Fibroblast of skin of left biceps (primary cell): ENCODE measurements at places on chromosomes 13 and 19.

DNA sequence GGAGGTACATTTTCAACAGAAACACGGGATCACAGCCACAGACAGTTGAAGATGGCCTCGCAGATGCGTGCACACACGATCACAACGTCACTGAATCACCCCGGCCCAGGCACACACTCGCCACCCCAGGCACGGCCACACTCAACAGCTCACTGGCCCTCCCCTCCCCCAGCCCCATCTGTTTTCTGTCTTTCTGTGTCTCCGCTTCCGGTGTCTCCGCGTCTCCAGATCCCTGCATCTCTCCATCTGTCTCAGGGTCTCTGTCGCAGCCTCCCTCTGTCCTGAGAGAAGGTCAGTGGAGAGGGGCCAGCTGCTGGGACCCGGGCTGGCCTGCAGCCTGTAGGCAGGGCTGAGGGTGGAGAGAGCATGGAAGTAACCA, 3.8 kb upstream of the ATP1A3 start:
- DNase-seq: no peak

DNA sequence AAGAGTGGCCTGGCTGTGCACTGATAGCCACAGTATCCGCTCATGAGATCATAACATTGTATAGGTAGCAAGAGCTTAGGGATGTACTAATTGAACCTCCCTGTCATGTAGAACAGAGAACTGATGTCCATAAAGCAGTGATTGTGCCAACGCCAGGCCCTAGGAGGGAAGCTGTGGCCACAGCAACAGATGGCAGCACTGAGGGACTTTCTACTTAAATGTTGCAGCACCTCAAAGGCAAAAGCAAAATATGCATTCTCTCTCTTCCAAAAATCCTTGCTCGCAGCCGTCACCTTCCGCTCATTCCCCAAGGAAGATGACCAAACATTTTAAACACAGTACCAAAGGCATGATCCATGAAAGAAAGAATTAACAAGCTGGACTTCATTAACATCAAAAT, 32.3 kb downstream of the COL4A1 start:
- no peak for DNase-seq

DNA sequence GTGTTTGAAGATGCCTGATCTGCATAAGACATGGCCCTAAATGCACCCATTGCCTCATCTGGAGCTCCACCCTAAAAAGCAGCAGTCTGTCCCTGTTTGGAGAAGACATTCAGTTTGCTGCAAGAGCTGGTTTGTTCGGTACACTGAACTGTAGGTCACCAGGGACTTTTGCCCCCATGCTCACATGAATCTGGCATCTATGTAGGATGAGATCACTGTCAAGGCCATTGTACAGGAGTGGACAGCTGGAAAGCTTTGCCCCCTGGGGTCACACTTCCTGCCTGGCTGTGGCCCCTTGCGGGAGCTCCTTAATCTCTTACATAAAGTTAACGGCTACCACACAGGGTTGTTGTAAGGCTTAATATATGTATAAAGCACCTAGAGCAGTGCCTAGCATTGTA, 73.0 kb downstream of the IPO5 start:
- DNase-seq: no peak

DNA sequence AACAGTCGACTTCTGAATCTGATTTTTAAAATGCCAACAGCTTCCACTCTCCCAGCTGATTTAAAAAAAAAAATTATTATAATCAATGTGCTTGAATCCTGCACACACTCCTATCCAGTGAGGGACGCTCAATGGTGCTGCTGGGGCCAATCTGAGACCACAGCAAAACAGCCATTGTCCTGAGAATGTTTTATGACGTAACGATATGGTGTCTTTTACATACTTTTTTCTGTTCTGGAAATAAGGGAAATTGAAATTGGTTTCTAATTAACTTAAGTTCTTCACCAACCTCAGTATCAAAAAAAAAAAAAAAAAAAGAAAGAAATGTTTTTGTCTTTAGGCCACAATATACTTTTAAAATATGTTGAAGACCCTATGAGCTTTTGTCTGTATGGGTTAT, 66.1 kb upstream of the SOX1 start:
- no peak for DNase-seq

- no peak for DNase-seq
These were observed 14.0 kb upstream of the CELF5 start for GRCh38 chr19:3210347-3211017.

DNA sequence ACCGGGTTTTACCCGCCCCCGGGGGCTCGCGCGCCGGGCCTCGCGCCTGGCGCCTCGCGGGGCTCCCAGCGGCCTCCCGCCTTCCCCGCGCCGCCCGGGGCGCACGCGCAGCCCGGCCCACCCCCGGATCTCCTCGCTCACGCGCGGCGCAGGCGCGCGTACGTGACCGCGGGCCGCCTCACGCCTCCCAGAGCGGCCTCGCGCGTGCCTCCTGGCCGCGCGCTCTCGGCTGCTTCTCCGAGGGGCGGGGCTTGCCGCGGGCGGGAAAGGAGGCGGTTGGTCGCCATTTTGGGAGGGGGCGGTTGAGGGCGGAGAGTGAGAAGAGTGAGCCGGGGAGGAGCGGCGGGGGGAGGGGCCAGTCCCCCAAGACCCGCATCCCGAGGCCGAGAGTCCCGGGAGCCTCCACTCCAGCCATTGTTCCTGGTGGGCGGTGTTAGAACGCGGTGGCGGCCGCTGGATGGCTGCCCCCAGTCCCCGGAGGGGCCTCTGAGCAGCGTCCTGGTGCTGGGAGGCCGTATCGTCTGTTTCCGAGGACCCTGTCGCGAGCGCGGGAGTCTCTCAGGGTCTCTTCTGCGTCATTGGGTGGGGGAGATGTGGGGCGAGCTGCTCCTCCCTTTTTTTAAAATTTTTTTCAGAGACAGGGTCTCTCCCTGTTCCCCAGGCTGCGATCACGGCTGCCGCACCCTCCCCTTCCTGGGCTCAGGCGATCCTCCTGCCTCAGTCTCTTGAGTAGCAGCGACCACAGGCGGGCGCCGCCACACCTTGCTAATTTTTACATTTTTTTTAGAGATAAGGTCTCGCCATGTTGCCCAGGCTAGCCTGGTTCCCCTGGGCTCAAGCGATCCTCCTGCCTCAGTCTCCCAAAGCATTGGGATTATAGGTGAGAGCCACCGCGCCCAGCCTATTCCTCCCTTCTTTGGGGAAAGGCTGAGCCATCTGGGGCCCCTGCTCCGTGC, at the start of gene ZNF541:
Gene ZNF541 (minus strand): TSS at position 78 of the 956 bp plus-strand sequence. CDS start 17,292 bp downstream, outside the sequence.
- DNase-seq: peak; percentile 26

DNA sequence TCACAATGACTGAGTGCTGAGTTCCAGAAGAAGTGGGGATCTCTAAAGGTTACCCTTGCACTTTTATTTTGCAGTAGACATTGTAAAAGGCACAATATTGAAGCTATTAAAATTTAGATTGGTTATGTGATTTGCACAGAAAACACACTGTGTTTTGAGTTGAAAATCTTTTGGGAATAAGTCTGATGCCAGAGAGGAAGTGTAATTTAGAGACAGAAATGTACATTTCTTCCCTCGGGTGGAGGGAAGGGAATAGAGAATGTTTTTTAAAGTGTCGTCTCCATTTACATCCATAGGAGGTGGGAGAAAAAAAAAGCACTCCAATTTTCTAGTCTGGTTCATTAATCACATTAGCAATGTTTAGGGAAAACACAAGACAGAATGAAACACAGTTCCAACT, 465.8 kb downstream of the OLFM4 start:
- DNase-seq: no peak

DNA sequence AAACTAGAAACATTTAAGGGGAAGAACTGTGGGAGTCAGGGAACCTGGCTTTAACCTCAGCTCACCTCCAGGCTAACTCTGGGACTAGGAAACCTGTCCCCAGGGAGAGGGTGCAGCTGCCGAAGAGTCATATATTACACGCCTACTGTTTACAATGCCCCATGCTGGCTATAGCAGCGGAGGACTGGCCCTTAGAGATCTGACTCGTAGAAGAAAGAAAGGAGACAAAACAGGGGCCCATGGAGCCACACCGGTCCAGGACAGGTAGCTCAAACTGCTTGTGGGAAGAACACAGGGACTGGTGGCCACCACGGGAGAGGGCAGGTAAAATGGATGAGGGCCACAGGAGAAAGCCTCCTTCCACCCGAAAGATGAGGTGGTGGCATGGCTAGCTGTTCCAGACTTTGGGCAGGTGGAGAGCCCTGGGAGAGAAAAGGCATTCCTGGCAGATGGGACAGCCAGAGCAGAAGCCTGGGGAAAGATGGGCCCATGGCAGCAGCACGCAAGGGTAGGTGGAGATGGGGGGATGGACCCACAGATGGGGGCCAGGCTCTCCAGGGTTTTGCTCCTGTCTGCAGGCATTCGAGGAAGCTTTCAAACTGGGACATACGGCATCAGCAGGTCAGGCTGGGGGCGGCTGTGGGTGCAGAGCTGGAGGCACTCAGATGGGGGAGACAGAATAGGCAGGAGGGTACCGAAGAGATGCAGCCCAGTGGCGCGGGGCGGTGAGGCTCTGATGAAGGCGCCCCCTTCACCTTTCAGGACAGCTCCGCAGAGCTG, 69.5 kb downstream of the LATS2 start:
- no peak for DNase-seq

GRCh38 chr13:26390203-26390602, 136.3 kb downstream of the CDK8 start:
- DNase-seq: no peak

DNA sequence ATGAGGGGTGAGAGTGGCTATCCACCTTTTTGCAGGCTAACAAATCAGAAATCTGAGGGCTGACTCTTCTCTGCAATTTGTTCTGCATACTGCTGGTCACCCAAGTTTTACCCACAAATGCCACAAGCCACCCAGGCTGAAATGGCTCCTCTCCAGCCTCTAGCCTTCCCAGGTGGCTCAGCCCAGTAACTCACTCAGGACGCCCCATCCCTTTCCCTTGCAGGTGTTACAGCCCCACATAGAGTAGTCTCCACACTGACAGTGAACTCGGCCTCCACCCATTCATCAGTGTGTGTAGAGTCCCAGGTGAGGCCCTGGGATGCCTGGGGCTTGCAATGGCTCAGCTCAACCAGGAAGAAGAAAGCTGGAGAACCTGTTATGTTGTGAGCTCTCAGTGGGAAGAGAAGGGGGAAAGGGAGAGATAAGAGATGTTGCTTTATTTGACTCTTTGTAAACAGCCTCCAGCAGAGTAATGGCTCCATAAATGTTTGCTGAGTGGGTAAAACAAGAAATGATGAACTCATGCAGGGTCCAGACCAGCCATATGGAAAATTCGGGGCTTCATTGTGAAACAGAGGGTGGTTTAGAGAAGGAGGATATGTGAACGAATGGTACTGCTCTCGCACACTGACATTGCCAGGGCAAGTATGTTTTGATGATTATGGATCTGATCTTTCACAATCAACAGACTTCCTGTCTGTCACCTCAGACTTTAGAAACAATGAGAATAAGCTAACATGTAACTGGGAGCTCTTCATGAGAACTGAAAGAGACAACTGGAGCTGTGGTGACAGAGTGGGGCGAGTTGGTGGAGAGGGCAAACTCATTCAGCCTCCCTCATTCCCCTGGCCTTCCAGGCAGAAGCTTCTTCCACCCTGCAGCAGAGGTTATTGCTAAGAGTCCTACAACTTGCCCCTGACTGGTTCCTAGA, 74.2 kb upstream of the RFC3 start:
- DNase-seq: no peak
